ENCODE measurements at places on chromosomes 1 and 21. TPM values are rescaled to one million over a fixed set of nuclear protein-coding genes. Genes with fewer than 3 reads are reported as not detected.

The PRAMEF26 gene
- total RNA-seq: not detected

GRCh38 chr1:41712695-41713094 is 206.0 kb downstream of the HIVEP3 start:
- no peaks in the 10 kb centered on the region for H3K27me3 ChIP-seq
- H3K36me3 ChIP-seq: no peaks in the 10 kb centered on the region
- no peak overlapping the region for H3K4me3 ChIP-seq
- no peak for DNase-seq

GRCh38 chr1:84619383-84620102 is 45.3 kb upstream of the CTBS start:
- H3K4me1 ChIP-seq: peaks cover 19% of the 10 kb centered on the region
- peak overlapping the region; percentile 34 for H3K4me3 ChIP-seq
- no peak for DNase-seq
- H3K36me3 ChIP-seq: peaks cover under 1% of the 10 kb centered on the region
- H3K27me3 ChIP-seq: no peaks in the 10 kb centered on the region

GRCh38 chr1:118863688-118864087 is 124.5 kb downstream of the TBX15 start:
- H3K4me3 ChIP-seq: no peak overlapping the region
- peaks cover 12% of the 10 kb centered on the region for H3K4me1 ChIP-seq
- H3K27ac ChIP-seq: no peak overlapping the region
- no peaks in the 10 kb centered on the region for H3K36me3 ChIP-seq

DNA sequence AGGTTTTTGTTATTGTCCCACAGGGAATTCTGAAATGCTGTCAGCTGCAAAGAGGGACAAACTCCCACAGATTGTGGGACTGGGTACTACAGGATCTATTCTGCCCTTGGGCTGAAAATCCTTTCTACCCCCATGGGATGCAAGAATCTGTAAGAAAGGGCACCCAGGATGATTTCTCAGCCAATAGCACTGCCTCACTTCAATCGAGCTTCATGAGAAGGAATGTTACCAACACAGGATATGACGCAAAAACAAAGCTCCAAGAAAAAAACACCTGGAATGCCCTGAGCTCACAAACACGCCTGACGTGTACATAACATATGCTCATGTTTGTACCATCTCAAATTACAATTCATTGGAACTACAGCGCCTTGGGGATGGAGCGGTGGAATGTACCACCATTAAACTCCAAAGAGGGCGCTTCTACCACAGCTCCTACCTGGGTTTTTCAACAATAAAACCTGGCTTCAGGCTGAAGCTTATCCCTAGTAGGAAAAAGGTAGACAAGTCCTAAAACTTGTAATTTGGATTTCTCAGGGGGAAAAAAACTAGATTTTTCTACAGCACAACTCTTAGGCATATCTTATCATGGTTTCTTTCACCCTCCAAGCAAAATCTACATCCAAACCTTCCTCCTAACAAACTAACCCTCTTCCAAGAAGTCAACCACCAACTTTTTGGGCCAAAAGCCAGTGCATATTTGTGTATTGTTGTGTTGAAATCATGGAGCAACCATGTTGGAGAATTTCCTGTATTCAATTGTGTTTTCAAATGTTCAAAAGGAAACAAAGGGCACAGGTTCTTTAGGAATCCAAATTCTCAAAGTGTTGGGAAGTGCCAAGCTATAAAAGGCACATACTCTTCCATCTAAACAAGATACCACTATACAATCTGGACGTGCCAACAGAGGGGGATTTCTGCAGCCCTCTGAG is 78.9 kb downstream of the TGFBR3 start:
- H3K27ac ChIP-seq: no peak overlapping the region
- H3K36me3 ChIP-seq: no peaks in the 10 kb centered on the region
- no peaks in the 10 kb centered on the region for H3K27me3 ChIP-seq
- no peak overlapping the region for H3K4me3 ChIP-seq
- H3K4me1 ChIP-seq: peaks cover 15% of the 10 kb centered on the region
- DNase-seq: no peak

Data from chondrocyte (in vitro differentiated cells).